ENCODE measurements at places on chromosomes 4 and X. TPM values are rescaled to one million over a fixed set of nuclear protein-coding genes. Genes with fewer than 3 reads are reported as not detected.

The VCX gene
- 121 TPM for total RNA-seq

The HELT gene
- total RNA-seq = not detected

The RASSF6 gene
- 0.06 TPM for total RNA-seq

The DOCK11 gene
- 5.9 TPM for total RNA-seq

The UGT8 gene
- total RNA-seq = 5.6 TPM

The NCAPG gene
- total RNA-seq = 7.6 TPM

The CPE gene
- total RNA-seq = 589 TPM

The RHOXF1 gene
- total RNA-seq = 35.0 TPM

The GAGE2A gene
- total RNA-seq = 4.9 TPM

The GLRA3 gene
- 1.2 TPM for total RNA-seq

The PRIMPOL gene
- 18.8 TPM for total RNA-seq

The TEX11 gene
- total RNA-seq = 17.0 TPM

The CCDC120 gene
- 11.0 TPM for total RNA-seq

The PPEF2 gene
- total RNA-seq = 0.50 TPM

The RELL1 gene
- 10.2 TPM for total RNA-seq

The SPIN2A gene
- total RNA-seq = 0.99 TPM

The EFHC2 gene
- 14.4 TPM for total RNA-seq

The KLHL34 gene
- total RNA-seq = 0.47 TPM

The IGSF1 gene
- 26.1 TPM for total RNA-seq

The BGN gene
- total RNA-seq = 76.5 TPM

The DACH2 gene
- total RNA-seq = 0.62 TPM

The CXCL5 gene
- 0.37 TPM for total RNA-seq

The ADAM29 gene
- total RNA-seq = 19.9 TPM

The RIBC1 gene
- total RNA-seq = 20.3 TPM

The RWDD4 gene
- total RNA-seq = 23.0 TPM

The TLR10 gene
- not detected for total RNA-seq

The CCDC149 gene
- 17.2 TPM for total RNA-seq

The SSX4 gene
- total RNA-seq = 3.8 TPM

The GAGE12F gene
- total RNA-seq = 1.2 TPM

The IL2 gene
- total RNA-seq = not detected

The ELK1 gene
- total RNA-seq = 102 TPM

The JADE3 gene
- total RNA-seq = 22.9 TPM

The RNF175 gene
- 0.63 TPM for total RNA-seq

The PDE6B gene
- total RNA-seq = 11.4 TPM

The DDX60 gene
- 22.2 TPM for total RNA-seq

The PDZD11 gene
- 25.4 TPM for total RNA-seq

The RBPJ gene
- 57.7 TPM for total RNA-seq

The TMPRSS11F gene
- total RNA-seq = 1.1 TPM

The HMX1 gene
- 4.2 TPM for total RNA-seq

The GAR1 gene
- total RNA-seq = 14.5 TPM

The TMEM150C gene
- total RNA-seq = 11.4 TPM

The XAGE1A gene
- total RNA-seq = 31.9 TPM

The FGF5 gene
- not detected for total RNA-seq

The PLAC1 gene
- 0.81 TPM for total RNA-seq

The CENPVL1 gene
- not detected for total RNA-seq

The FREM3 gene
- 0.08 TPM for total RNA-seq

The DUSP21 gene
- 6.0 TPM for total RNA-seq

The SPANXA2 gene
- 27.2 TPM for total RNA-seq

The TMPRSS11B gene
- total RNA-seq = not detected

The FAM241A gene
- total RNA-seq = 6.2 TPM

Measured in testis (tissue), 5 donors.